Effector memory CD8-positive, alpha-beta T cell (primary cell): ENCODE measurements at places on chromosomes 2 and 18.

GRCh38 chr2:192265751-192266150 is 71.0 kb upstream of the TMEFF2 start:
- no peak for DNase-seq
- no peak overlapping the region for H3K4me3 ChIP-seq
- no peak overlapping the region for H3K27ac ChIP-seq
- H3K27me3 ChIP-seq = no peaks in the 10 kb centered on the region

- no peak for DNase-seq
- peaks cover 26% of the 10 kb centered on the region for H3K36me3 ChIP-seq
- peak overlapping the region; percentile 81 for H3K4me3 ChIP-seq
- H3K27me3 ChIP-seq = no peaks in the 10 kb centered on the region
Measured at GRCh38 chr18:2981212-2981728, 31.7 kb downstream of the LPIN2 start.

DNA sequence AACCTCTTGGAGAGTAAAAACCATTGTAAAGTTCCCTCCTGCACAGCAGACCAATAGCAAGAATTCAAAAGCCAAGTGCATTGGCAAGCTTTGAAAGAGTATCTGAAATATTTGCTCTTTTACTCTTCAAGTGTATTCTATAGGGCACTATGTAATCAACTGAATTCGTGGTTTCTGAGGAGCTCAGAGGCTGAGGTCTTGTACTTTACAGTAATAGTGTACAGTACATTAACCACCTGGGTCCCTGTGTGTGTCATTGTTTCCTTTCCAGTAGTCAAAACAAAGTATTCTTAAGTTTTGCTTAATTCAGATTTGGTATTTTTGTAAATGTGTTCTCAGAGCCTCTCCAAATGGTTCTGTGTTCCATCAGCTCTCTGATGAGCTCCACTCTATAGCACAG is 769.7 kb downstream of the LRRTM4 start:
- no peak for DNase-seq
- H3K27ac ChIP-seq = no peak overlapping the region
- H3K27me3 ChIP-seq = no peaks in the 10 kb centered on the region

DNA sequence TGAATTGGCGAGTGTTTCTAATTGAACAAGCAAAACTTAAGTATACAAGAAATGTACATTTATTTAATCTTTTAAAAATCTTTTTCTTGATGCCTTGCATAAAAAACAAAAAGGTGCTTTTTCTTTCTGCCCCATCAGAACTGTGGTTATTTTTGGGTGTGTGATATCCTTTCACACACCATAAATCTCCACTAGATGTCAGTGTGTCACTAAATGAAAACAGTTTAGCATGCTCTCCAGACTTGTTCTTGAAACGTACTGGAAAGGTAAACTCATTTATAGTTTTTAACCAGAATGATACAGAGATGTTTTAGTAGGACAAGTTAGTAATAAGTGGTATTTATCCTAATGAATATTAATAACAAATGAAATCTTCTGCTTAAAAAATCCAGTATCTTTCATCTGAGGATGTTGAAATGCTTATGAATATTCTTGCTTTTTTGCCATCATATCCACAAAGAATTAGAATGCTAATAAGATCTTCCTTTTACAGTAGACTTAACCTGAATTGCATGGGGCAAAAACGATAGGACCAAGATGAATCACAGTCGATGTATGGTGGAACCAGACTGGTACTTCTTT is 96.8 kb downstream of the UBE2E3 start:
- peaks cover 8% of the 10 kb centered on the region for H3K4me1 ChIP-seq
- H3K27ac ChIP-seq = no peak overlapping the region
- H3K4me3 ChIP-seq = no peak overlapping the region
- H3K36me3 ChIP-seq = no peaks in the 10 kb centered on the region
- DNase-seq = peak; percentile 51
- H3K27me3 ChIP-seq = no peaks in the 10 kb centered on the region

DNA sequence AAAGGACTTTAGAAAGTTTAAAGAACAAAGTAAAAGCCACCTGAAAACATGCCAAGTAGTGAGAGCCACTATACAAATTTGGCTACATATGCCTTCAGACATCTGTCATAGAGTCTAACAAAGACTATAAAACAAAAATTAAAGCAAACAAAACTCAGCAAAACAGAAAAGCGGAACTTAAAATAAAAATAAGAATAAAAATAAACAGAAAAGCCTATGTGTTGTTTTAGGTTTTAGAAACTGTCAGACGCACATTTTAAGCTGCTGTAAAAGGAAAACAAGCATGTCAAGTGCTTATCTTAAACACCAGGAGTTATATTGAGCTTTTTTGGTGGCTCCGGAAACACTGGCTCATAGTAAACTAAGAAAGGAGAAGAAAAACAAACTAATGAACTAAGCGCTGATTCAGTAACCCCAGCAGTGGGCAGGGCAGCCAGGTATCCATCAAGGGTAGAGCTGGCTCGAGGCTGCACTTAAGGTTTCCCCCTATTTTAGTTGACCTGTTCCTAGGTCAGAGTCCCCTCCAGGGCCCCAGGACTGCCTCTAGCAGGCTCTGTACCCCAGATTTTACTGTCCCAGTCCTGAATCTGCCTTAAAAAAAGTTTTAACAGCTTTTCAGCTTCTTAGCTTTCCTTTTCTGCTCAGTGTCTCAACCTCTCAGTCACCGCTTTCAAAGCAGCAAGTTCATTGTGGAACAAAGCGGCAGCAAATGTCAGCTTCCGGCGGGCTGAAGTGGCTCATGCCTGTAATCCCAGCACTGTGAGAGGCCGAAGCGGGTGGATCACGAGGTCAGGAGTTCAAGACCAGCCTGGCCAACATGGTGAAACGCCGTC is 15.4 kb upstream of the RMC1 start:
- DNase-seq = no peak
- peaks cover 18% of the 10 kb centered on the region for H3K36me3 ChIP-seq
- H3K4me1 ChIP-seq = peaks cover 2% of the 10 kb centered on the region
- peak overlapping the region; percentile 80 for H3K27ac ChIP-seq
- H3K27me3 ChIP-seq = no peaks in the 10 kb centered on the region

DNA sequence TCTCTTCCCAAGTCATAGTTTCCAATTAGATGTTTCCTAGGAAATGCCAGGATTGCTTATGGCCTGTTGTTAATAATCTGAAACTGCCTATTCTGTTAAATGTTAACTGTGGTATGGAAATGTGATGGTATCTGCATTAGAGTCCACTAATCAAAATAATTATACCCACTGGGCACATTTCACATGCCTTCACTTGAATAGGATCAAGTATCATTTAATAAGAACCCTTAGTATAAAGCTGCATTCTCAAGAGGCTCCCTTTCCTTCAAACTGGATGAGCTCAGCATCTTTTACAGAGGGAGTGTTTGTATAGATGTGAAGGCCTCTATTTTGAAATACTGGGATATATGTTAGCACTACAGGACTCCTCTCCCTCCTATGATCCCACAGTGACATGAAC is 477.2 kb upstream of the VRK2 start:
- H3K4me1 ChIP-seq = no peaks in the 10 kb centered on the region
- H3K4me3 ChIP-seq = no peak overlapping the region
- H3K27ac ChIP-seq = no peak overlapping the region
- no peaks in the 10 kb centered on the region for H3K27me3 ChIP-seq

DNA sequence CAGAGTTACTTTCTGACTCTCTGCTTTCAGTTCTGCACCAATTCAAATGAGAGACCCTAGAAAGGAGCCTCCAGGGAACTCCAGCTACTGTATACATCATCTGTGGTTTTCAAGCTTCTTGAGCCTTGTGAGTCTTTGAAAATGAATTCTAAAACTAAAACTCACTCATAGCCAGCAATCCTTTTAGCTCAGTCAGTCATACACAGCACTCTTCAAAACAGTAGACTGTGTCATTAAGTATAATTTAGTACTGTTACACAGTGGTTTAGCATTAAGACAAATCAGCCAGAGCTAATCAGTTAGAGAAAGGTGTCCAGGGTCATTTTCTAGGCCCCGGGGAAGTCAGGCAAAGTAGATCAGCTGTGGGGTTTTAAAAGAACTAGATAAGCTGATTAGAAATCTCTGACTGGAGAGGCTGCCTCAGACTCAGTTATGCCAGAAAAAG is 322.1 kb upstream of the THUMPD2 start:
- H3K27ac ChIP-seq = no peak overlapping the region
- H3K4me3 ChIP-seq = no peak overlapping the region
- DNase-seq = no peak
- H3K36me3 ChIP-seq = no peaks in the 10 kb centered on the region
- no peaks in the 10 kb centered on the region for H3K4me1 ChIP-seq

DNA sequence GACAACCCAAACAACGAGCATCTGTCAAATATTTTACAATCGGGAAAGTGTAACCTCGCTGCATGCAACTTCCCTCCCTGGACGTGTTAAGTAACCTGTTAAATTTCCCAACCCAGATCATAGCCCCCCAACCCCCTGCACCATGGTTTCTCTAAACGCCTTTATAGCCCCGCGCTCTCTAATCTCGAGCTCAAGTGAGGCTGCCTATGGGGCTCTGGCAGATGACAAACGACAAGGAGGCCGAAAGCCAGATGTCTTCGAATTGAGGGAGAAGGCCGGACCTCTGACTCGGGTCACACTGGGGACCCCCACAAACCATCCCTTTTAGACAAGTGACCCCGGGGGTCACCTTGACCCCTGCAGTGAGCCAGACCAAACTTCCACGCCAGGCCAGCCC is 526 bp downstream of the COX7A2L start:
- H3K36me3 ChIP-seq = peaks cover 16% of the 10 kb centered on the region
- DNase-seq = no peak
- peak overlapping the region; percentile 89 for H3K4me3 ChIP-seq
- H3K4me1 ChIP-seq = peaks cover 54% of the 10 kb centered on the region
- H3K27ac ChIP-seq = peak overlapping the region; percentile 91

- H3K4me3 ChIP-seq = no peak overlapping the region
- no peak overlapping the region for H3K27ac ChIP-seq
- peaks cover 3% of the 10 kb centered on the region for H3K36me3 ChIP-seq
- DNase-seq = peak; percentile 1
Measured at GRCh38 chr18:54983041-54983686, 23.9 kb upstream of the CCDC68 start.

DNA sequence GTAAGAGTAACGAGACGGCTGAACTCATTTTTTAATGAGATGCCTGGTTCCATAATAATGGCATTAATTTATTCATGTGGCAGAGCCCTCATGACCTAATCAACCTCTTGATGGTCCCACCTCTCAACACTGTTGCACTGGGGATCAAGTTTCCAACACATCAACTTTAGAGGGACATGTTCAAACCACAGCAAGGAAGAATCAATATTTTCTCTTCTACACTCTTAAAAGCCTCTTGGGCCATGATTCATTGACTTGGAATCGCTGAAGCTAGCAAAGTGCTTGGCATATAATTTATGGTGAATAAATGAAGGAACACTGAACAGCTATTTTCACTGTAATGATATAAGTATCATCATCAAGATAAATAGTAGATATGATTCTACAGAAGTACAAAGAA is 333.0 kb downstream of the TNS1 start:
- H3K4me3 ChIP-seq = no peak overlapping the region
- H3K27ac ChIP-seq = no peak overlapping the region
- no peak for DNase-seq

- no peaks in the 10 kb centered on the region for H3K4me1 ChIP-seq
- no peak for DNase-seq
- H3K27ac ChIP-seq = no peak overlapping the region
- H3K36me3 ChIP-seq = no peaks in the 10 kb centered on the region
- no peak overlapping the region for H3K4me3 ChIP-seq
Measured at GRCh38 chr2:207296265-207296948, 130.7 kb upstream of the KLF7 start.

- no peak overlapping the region for H3K27ac ChIP-seq
- H3K4me3 ChIP-seq = peak overlapping the region; percentile 48
- H3K36me3 ChIP-seq = no peaks in the 10 kb centered on the region
- DNase-seq = peak; percentile 37
- peaks cover 18% of the 10 kb centered on the region for H3K4me1 ChIP-seq
Measured at GRCh38 chr2:118881490-118882129, 34.2 kb upstream of the EN1 start.

DNA sequence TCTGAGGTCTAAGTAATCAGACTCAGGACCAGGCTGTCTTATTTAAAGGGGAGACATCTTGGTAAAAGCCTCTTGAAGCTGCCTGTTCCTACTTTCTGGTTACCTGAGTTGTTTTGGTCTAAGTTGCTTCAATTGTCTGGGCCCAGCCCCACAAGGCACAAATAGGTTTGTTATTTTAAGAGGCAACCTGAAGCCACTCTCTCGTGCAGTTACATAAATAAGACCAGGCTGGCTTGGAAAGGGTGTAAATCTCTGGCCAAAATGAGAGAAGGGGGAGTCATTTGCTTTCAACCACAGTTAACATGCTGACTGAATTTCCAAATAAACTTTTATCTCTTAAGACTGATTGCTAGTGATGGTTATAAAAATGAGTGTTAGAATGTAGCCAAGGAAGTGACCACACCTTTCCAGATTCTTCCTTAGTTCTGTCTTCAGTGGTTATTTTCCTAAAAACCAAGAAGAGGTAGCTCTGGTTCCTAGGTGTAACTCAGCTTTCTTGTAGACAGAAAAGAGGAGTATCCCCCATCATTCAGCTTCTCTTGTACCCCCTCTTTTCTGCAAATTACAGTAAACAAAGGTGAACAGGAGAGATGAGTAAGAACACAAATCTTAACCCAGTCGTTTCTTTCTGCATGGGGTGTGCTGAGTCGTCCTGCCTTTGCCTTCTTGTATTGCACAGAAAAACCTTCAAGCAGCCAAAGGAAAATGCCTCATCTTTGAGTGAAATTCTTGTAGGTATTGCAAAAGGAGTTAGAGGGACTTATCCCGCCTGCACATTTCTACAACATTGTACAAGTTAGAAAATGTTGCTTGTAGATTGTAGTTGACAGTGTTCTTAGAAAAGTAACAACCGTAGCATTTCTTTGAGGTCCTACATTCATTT is 161.5 kb upstream of the NT5C1B start:
- H3K27ac ChIP-seq = no peak overlapping the region
- H3K4me1 ChIP-seq = no peaks in the 10 kb centered on the region

- no peak overlapping the region for H3K27ac ChIP-seq
- no peak for DNase-seq
- H3K4me1 ChIP-seq = no peaks in the 10 kb centered on the region
- no peak overlapping the region for H3K4me3 ChIP-seq
Measured at GRCh38 chr2:118325321-118325955, 237.2 kb downstream of the INSIG2 start.

DNA sequence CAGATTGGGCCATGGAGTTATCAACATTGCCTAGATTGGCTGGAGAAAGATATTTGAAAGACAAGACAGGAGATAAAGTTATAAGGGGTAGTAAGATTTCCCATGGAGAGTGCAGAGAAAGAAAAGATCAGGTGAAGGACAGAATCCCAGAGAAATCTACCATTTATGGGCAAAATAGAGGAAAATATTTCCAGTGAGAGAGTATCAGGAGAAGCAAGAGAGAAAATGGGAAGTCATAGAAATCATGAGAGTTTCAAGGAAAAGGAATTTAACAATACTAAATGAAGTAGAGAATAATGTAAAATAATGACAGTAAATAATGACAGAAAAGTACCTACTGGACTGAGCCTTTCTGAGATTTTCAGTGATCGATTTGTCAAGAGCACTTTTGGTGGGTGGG is 447.6 kb upstream of the CHST9 start:
- DNase-seq = no peak
- no peaks in the 10 kb centered on the region for H3K4me1 ChIP-seq
- no peaks in the 10 kb centered on the region for H3K27me3 ChIP-seq
- no peak overlapping the region for H3K27ac ChIP-seq
